Activated naive CD8-positive, alpha-beta T cell treated with anti-CD3 and anti-CD28 coated beads for 36 hours (primary cell): ENCODE measurements at places on chromosomes 13 and 19. TPM values are rescaled to one million over a fixed set of nuclear protein-coding genes. Genes with fewer than 3 reads are reported as not detected.
A peak's percentile ranks its signal among the peaks of the same experiment; 100 is the strongest.

GRCh38 chr19:6828698-6829633 lies 56.5 kb downstream of the VAV1 start:
- no peak overlapping the region for H3K4me3 ChIP-seq
- no peaks in the 10 kb centered on the region for H3K27me3 ChIP-seq
- H3K4me1 ChIP-seq, result peaks cover 3% of the 10 kb centered on the region

DNA sequence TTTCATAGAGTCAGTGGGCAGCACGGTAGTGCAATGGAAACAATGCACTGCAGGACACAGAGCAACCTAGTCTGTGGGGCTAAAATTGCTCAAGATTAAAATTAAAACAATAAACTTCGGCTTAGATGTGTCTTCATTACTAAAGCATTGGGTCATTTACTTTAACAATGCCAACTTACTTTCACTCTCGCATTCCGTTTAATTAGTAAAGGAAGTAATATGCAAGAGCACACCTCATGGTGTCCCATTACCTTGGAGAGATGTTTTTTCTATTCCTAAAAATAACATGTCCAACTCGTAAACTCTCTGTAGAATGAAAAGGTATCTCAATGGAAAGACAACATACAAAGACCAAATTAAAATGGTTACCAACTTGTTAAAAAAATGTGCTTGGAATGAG lies 738.4 kb downstream of the PCDH17 start:
- no peaks in the 10 kb centered on the region for H3K27me3 ChIP-seq
- no peak for DNase-seq
- H3K36me3 ChIP-seq, result no peaks in the 10 kb centered on the region
- H3K4me1 ChIP-seq, result no peaks in the 10 kb centered on the region
- H3K4me3 ChIP-seq, result no peak overlapping the region

DNA sequence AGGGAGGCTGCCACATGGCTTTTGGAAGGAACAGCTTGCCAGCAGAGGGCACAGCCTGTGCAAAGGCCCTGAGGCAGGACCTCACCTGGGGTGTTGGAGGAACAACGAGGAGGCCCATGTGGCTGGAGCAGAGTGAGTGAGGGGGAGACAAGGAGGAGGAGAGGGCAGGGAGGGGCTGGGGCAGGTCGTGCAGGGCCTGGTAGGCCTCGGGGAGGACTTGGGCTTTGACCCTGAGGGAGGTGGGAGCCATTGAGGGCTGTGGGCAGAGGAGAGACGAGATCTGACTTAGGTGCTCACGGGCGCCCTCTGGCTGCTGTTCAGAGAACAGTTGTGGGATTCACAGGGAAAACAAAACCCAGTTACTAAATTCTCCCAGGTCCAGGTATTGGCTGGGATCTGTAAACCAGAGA lies 25.2 kb downstream of the ZNRF4 start:
- H3K36me3 ChIP-seq, result no peaks in the 10 kb centered on the region
- no peak overlapping the region for H3K27ac ChIP-seq
- DNase-seq, result peak; percentile 13
- H3K27me3 ChIP-seq, result peaks cover 60% of the 10 kb centered on the region
- H3K4me3 ChIP-seq, result no peak overlapping the region

DNA sequence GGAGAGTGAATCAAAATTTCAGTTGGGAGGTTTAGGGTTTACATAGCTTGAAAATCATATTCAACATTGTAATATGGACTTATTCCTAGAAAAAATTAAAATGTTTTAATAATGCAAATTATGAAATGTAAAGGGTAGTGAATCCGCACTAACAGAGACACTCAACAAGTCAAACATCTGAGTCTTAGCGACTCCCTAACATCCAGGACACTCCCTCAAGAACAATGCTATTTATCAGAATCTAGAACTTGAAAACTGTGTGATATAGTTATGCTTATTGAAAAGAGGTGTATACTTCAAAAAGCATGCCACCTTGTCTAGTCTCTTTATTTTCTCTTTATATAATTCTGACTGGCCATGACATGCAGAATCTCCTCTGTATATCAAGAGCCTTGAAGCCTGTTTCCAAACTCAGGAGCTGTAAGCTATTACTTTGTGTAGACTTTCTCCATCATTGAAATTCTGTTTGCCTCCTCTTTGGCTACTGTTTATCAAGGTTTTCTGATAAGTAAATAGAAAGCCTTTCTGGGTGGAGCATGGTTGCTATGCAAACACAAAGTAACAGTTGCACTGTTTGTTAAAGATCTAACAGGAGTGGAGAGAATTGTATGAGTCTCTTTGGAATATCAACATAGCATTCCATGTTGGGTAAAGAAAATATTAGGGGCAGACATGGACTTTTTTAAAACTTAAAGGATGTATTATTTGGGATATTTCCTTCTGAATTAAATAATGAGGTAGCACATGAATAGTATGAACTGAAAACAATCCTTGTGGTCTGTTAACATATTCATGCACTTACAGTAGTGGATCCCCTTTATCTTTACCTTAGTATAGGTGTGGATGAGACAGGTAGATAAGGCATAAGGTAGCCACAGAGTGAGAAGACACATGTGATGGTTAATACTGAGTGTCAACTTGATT lies 56.4 kb upstream of the MBNL2 start:
- no peak overlapping the region for H3K4me3 ChIP-seq
- no peaks in the 10 kb centered on the region for H3K4me1 ChIP-seq
- no peak overlapping the region for H3K27ac ChIP-seq
- H3K27me3 ChIP-seq, result no peaks in the 10 kb centered on the region

GRCh38 chr13:68199271-68199670 lies 969.1 kb upstream of the PCDH9 start:
- DNase-seq, result no peak
- no peaks in the 10 kb centered on the region for H3K27me3 ChIP-seq
- no peak overlapping the region for H3K27ac ChIP-seq
- no peaks in the 10 kb centered on the region for H3K4me1 ChIP-seq
- H3K36me3 ChIP-seq, result no peaks in the 10 kb centered on the region

DNA sequence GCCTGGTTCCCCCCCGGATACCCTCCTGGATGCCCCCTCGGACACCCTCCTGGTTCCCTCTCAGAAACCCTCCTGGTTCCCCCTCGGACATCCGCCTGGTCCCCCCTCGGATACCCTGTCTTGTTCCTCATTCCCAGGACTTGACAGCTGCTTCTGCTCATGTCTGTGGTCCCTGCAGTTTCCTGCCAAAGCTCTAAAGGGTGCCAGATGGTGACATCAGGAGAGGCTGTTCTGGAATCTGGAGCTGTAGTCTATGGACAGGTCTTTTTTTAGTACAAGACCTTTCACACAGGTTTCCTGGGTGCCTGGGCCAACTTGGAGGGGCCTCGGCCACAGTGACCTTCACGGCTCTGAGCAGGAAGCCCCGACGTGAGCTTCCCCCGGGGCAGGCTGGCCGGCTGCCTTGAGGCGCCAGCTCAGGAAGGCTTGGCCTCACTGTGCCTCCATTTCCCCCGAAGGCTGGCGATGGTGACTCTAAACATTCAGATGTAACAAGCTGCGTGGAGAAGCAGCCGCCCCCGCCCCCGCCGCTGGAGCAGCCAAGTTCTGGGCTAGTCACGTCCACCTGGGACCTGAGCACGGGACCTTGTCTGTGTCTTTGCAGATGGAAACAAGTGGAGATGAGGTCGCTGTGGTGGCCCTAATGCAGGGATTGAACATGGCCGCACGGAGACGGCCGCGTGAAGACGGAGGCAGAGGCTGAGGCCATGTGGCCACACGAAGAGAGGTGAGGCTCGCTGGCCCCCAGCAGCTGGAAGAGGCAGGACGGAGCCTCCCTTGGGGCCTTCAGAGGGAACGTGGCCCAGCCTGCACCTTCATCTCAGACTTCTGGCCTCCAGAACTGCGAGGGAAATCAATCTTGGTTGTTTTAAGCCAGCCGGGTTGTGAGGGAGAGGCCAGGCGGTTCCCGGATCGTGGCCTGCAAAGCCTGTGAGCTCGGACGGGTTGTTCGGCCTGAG lies 12.7 kb downstream of the SGTA start:
- H3K27me3 ChIP-seq, result no peaks in the 10 kb centered on the region
- no peak overlapping the region for H3K27ac ChIP-seq
- H3K4me3 ChIP-seq, result no peak overlapping the region
- no peak for DNase-seq
- H3K36me3 ChIP-seq, result peaks cover 9% of the 10 kb centered on the region
- peaks cover 8% of the 10 kb centered on the region for H3K4me1 ChIP-seq

DNA sequence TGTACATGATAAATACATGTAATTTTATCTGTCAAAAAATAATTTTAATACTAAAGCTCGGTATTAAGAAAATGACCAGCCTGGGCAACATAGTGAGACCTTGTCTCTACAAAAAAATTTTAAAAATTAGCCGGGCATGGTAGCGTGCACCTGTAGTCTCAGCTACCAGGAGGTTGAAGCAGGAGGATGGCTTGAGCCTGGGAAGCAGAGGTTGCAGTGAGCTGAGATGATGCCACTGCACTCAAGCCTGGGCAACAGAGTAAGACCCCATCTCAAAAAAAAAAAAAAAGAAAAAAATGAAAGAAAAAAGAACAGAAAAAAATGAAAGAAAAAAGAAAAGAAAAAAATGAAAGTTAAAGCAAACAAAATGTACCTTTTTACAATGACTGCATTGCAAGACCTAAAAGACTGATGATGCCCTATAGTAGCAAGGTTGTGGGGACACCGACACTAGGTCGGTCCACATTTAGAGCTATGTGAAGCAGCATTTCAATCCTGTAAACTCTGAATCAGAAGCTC lies 5.3 kb downstream of the ZFP14 start:
- peaks cover 58% of the 10 kb centered on the region for H3K36me3 ChIP-seq
- H3K4me1 ChIP-seq, result peaks cover 18% of the 10 kb centered on the region
- H3K4me3 ChIP-seq, result no peak overlapping the region
- DNase-seq, result no peak
- H3K27me3 ChIP-seq, result no peaks in the 10 kb centered on the region
- H3K27ac ChIP-seq, result no peak overlapping the region

- H3K27ac ChIP-seq, result no peak overlapping the region
- H3K36me3 ChIP-seq, result no peaks in the 10 kb centered on the region
- H3K4me1 ChIP-seq, result peaks cover 23% of the 10 kb centered on the region
- DNase-seq, result no peak
- no peak overlapping the region for H3K4me3 ChIP-seq
Observed at GRCh38 chr13:44819772-44820171, 169.5 kb downstream of the NUFIP1 start.

- no peak overlapping the region for H3K27ac ChIP-seq
- no peak for DNase-seq
- H3K27me3 ChIP-seq, result peaks cover 11% of the 10 kb centered on the region
- H3K4me3 ChIP-seq, result no peak overlapping the region
Observed at GRCh38 chr13:39468306-39468705, 134.7 kb downstream of the LHFPL6 start.

- no peaks in the 10 kb centered on the region for H3K36me3 ChIP-seq
- DNase-seq, result no peak
- H3K4me3 ChIP-seq, result no peak overlapping the region
- no peaks in the 10 kb centered on the region for H3K4me1 ChIP-seq
Observed at GRCh38 chr19:50214699-50215543, 11.5 kb downstream of the MYH14 start.

- H3K4me1 ChIP-seq, result peaks cover 5% of the 10 kb centered on the region
- H3K36me3 ChIP-seq, result peaks cover 24% of the 10 kb centered on the region
- DNase-seq, result peak; percentile 53
- no peaks in the 10 kb centered on the region for H3K27me3 ChIP-seq
- H3K4me3 ChIP-seq, result no peak overlapping the region
- no peak overlapping the region for H3K27ac ChIP-seq
Observed at GRCh38 chr19:48975947-48976847, 11.1 kb downstream of the FTL start.

GRCh38 chr19:49468199-49468598 lies 5.8 kb upstream of the FLT3LG start:
- peaks cover 39% of the 10 kb centered on the region for H3K4me1 ChIP-seq
- no peaks in the 10 kb centered on the region for H3K27me3 ChIP-seq
- no peak for DNase-seq
- peaks cover 22% of the 10 kb centered on the region for H3K36me3 ChIP-seq
- no peak overlapping the region for H3K4me3 ChIP-seq

DNA sequence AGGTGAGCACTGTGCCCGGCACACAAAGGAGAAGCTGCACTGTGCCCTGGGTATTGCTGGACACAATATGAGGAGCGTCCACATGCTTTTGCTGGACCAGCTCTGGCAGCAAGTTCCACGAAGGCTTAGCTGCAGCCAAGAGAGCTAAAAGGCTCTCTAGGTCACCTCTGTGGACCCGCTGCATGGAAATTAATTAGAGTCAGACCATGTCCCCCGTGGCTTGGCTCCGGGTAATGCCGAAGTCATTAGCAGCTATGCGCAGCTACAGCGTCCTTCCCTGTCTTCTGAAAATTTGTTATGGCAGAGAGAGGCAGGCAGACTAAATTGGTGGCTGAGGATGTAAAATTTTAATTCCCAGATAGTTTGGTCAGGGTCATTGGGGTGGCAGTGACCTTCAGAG lies 271.5 kb downstream of the SLC7A1 start:
- no peak overlapping the region for H3K4me3 ChIP-seq
- no peak overlapping the region for H3K27ac ChIP-seq
- H3K4me1 ChIP-seq, result no peaks in the 10 kb centered on the region
- H3K27me3 ChIP-seq, result no peaks in the 10 kb centered on the region
- H3K36me3 ChIP-seq, result no peaks in the 10 kb centered on the region

DNA sequence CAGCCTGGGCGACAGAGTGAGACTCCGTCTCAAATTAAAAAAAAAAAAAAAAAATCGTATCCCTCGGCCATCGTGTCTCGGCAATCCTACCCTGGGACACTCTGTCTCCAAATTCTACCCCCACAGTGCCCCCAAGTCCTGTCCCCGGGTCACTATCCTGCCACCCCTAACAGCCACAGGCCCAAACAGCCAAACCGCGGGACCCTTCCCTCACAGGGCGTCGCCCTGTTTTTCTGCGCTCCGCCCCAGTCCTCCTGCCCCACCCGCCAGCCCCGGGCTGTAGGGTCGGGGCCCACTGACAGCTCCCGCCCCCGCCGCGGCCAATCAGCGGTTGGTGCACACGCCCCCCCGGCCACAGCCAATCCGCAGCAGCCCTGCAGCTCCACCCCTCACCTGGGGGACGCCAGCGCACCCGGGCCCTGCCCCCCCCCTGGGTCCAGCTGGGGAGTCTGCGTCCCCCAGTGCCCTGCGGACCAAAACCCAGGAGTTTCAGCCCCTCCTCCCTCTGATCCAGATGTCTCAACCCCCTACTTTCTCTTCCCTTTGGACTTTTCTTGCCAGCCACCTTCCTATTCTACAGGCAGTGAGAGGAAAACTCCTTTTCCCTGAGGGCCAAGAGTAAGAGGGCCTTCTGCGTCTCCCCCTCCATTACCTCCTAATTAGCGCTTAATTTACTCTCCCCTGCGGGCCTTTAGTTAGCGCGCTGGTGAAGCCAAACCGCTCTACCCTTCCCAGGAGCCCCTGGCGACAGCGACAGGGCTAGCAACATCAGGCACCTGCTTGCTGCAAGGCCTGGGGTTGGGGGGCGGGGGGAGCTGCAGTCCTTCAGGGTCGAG lies 1.5 kb upstream of the BCAT2 start:
- peak overlapping the region; percentile 17 for H3K27ac ChIP-seq
- peak; percentile 80 for DNase-seq
- H3K27me3 ChIP-seq, result no peaks in the 10 kb centered on the region
- peak overlapping the region; percentile 79 for H3K4me3 ChIP-seq
- H3K36me3 ChIP-seq, result peaks cover 6% of the 10 kb centered on the region
- H3K4me1 ChIP-seq, result peaks cover 19% of the 10 kb centered on the region

Gene SELENOV
- not detected for total RNA-seq

Gene PEAK3
- not detected for total RNA-seq

Gene KASH5
- 0.45 TPM for total RNA-seq

Gene CGB5
- total RNA-seq, result not detected

Gene N4BP2L1
- total RNA-seq, result 14.6 TPM

Gene C1QTNF9B
- not detected for total RNA-seq

Gene SMIM44
- total RNA-seq, result not detected

Gene CRB3
- total RNA-seq, result 2.5 TPM

Gene DPP9
- total RNA-seq, result 71.7 TPM
